Breast epithelium (tissue), 4 donors: ENCODE measurements at places on chromosomes 6 and 20. TPM values are rescaled to one million over a fixed set of nuclear protein-coding genes. Genes with fewer than 3 reads are reported as not detected.

BMP2 gene
- total RNA-seq = 5.0 TPM

CALHM5 gene
- total RNA-seq = 0.73 TPM

SRPK1 gene
- 61.3 TPM for total RNA-seq

OXT gene
- total RNA-seq = not detected

GSTA1 gene
- total RNA-seq = 2.0 TPM

DNA sequence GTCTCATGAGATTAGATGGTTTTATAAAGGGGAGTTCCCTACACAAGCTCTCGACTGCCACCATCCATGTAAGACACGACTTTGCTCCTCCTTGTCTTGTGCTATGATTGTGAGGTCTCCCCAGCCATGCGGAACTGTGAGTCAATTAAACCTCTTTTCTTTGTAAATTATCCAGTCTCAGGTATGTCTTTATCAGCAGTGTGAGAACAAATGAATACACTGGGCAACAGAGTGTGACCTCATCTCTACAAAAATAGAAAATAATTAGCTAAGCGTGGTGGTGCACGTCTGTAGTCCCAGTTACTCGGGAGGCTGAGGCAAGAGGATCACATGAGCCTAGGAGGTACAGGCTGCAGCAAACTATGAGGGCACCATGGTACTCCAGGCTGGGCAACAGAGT is 51.3 kb downstream of the MDN1 start:
- no peak for DNase-seq
- no peak overlapping the region for H3K27ac ChIP-seq
- H3K36me3 ChIP-seq = peaks cover 6% of the 10 kb centered on the region

DNA sequence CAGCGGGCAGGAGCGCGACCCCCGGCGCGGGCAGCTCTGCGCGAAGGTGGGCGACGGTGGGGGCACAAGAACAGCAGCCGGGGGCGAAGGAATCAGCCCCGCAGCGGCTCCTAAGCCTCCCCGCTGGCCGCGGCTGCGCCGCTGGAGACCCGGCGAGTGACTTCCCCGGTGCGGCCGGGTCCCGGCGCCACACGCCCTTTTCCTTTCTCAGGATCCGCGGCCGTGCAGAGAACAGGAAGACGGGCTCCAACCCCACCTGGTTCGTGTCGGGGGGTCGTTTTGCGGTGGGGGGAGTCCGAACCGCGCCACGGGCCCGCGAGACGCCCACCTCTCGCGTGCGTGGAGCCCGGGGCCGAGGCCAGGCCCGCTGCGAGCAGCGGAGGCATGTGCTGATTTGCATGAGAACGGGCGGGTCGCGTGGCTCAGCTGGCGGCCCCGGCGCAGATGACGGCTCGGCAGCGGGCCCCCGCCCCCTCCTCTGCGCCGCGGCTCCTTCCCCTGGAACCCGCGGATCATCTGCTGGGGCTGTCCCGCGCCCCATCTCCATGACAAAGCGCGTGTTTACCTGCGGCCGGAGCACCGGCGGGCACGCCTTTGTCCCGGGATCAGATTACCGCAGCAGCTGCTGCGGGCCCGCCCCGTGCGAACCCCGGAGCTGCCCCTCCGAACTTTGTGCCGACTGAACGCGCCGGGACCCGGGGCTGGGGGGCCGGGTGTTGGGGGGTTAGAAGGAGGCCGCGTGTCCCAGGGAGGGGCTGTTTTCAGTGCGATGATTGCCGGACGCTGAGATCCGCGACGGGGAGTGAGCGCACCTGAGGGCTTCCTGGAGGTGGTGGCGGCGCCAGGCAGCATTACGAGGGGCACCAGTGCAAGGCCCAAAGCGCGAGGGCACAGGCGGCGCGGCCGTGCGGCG is 4.9 kb upstream of the DLL1 start:
- no peak for DNase-seq
- peak overlapping the region; percentile 41 for H3K4me3 ChIP-seq
- no peak overlapping the region for H3K27ac ChIP-seq
- no peaks in the 10 kb centered on the region for H3K27me3 ChIP-seq

DNA sequence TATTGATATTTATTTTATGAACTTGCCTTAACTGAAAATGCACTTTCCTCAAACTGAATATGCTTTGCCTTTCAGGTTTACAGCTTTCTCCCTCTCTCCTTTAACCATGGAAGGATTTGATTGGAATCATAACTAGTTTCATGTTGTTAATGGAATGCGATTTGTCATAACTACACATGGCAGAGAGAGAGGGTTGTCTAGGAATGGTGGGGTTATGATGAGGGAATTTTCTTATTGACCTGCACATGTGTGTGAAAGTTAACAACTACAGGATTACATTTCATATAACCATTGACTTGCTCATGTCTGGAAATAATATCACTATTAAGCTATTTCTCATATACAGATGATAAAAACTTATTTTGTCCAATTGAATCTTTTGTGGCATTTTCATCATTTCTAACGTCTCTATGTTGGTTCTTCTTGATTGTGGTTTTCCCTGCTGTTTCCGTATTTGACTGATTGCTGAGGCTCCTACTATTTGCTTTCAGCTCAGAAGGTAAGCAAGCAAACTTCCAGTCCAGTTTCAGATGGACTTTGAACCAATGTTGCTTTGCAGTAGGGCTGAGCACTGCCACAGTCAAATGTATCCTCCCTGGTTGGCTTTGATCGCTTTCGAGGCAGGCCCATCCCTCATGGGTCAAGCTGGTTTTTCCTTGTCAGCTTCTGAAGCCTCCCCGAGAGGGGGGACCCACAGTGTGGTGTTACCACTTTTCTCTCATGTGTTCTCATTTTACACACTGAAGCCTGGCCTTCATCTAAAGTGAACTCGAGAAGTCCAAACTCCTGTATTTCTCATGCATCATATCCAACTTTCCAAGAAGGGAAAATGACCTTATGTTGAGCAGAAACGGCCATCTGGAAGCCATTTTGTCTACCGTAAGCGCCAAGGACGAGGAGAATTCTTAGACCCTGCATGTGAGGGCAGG is 7.6 kb upstream of the CCN2 start:
- H3K4me1 ChIP-seq = no peaks in the 10 kb centered on the region
- no peaks in the 10 kb centered on the region for H3K27me3 ChIP-seq
- H3K36me3 ChIP-seq = no peaks in the 10 kb centered on the region
- H3K4me3 ChIP-seq = no peak overlapping the region
- no peak overlapping the region for H3K27ac ChIP-seq

GRCh38 chr20:36096435-36096834 is 58.1 kb upstream of the EPB41L1 start:
- H3K27ac ChIP-seq = peak overlapping the region; percentile 88
- H3K27me3 ChIP-seq = no peaks in the 10 kb centered on the region
- no peak for DNase-seq
- H3K36me3 ChIP-seq = no peaks in the 10 kb centered on the region
- no peaks in the 10 kb centered on the region for H3K4me1 ChIP-seq
- H3K4me3 ChIP-seq = no peak overlapping the region

- peaks cover 2% of the 10 kb centered on the region for H3K27me3 ChIP-seq
- no peaks in the 10 kb centered on the region for H3K36me3 ChIP-seq
- DNase-seq = no peak
- no peak overlapping the region for H3K4me3 ChIP-seq
- no peak overlapping the region for H3K27ac ChIP-seq
- H3K4me1 ChIP-seq = no peaks in the 10 kb centered on the region
These were observed 90.2 kb downstream of the DLGAP4 start for GRCh38 chr20:36396340-36396739.

GRCh38 chr6:81241126-81242041 is 511.1 kb downstream of the TENT5A start:
- no peak for DNase-seq
- no peaks in the 10 kb centered on the region for H3K4me1 ChIP-seq
- no peaks in the 10 kb centered on the region for H3K36me3 ChIP-seq

DNA sequence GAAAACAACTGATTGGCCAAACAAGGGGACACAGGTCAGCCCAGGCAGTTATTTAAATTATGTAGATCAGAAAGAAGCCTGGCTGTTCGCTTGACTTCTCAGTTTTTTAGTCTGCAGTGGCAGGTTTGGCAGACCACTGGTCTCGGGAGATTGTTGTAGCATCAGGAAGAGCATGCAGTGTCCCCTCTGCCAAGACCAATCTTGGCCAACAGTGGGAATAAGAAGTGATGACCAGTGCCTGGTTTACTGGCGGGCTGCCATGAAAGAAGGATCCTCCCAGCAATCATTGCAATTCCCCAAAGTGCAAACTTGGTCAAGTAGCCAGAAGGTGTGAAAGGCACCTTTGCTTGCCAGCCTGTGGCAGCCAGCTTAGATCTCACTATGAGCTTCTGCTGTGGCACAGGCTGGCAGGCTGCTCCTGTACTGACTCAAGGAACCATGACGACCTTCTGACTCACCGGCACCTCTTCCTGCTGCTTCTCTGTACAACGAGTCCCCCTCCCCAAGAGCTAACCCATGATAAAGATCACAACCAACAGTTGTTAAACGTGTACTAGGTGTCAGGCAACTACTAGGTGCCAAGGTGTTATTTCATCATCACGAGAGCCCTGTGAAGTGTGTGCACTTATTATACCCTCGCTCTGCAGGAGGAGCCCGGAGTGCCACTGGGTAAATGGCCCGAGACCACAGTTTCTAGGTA is 76.8 kb upstream of the DUSP22 start:
- H3K4me3 ChIP-seq = no peak overlapping the region
- H3K4me1 ChIP-seq = no peaks in the 10 kb centered on the region
- H3K27me3 ChIP-seq = peaks cover 23% of the 10 kb centered on the region
- H3K27ac ChIP-seq = no peak overlapping the region
- no peaks in the 10 kb centered on the region for H3K36me3 ChIP-seq

- H3K4me1 ChIP-seq = peaks cover 12% of the 10 kb centered on the region
- no peak overlapping the region for H3K27ac ChIP-seq
- no peaks in the 10 kb centered on the region for H3K36me3 ChIP-seq
- H3K27me3 ChIP-seq = no peaks in the 10 kb centered on the region
These were observed 4.6 kb downstream of the SLC2A4RG start for GRCh38 chr20:63744158-63744557.

- H3K36me3 ChIP-seq = no peaks in the 10 kb centered on the region
- DNase-seq = no peak
- no peak overlapping the region for H3K4me3 ChIP-seq
- no peak overlapping the region for H3K27ac ChIP-seq
These were observed 169.5 kb upstream of the LAMA2 start for GRCh38 chr6:128713461-128713860.

DNA sequence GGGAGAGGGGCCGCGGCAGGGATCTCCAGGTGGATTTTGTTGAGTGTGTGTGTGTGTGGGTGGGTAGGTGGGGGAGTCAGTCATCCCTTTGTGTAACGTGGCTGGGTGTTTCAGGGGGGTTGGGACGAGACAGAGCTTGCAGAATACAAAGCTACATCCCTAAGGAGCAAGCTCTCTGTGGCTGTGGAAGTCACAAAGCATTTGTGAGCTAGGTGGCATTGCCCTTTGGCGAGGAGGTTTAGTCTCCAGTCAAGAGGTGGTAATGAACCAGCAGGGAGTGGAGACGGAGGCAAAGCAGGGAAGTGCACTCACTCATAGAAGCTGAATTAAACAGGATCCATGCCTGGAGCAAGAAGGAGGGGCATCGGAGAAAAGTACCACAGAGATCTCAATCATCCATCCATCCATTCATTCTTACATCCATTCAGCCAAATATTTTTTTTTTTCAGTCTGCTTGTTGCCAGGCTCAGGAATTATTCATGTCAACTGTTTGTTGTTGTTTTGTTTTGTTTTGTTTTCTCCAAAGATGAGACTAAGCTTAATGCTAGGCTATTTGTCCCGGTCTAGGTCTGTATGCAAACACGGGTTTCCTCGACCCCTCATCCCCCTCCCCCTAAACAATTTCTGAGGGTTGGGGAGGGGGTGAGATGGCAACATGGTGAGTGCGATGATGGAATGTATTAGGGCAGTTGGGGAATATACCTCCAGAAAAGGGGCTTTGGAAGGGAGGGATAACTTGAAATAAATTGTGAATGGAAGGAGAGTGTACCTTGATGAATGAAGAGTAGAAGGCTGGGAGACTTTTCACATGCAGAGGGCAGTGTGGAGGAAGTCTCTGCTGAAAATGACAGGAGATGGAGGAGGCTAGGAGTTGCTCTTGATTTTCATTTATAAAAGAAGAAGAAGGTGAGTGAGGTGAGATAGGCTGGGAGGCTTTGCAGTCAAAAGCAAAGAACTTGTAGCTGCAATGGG is 1.0 kb downstream of the HCRTR2 start:
- no peak overlapping the region for H3K27ac ChIP-seq
- no peak for DNase-seq
- H3K27me3 ChIP-seq = peaks cover 17% of the 10 kb centered on the region
- H3K4me1 ChIP-seq = no peaks in the 10 kb centered on the region
- H3K36me3 ChIP-seq = no peaks in the 10 kb centered on the region

- H3K4me1 ChIP-seq = no peaks in the 10 kb centered on the region
- DNase-seq = no peak
- H3K27me3 ChIP-seq = no peaks in the 10 kb centered on the region
- H3K4me3 ChIP-seq = no peak overlapping the region
- H3K36me3 ChIP-seq = no peaks in the 10 kb centered on the region
These were observed 117.3 kb upstream of the LGSN start for GRCh38 chr6:63437058-63437457.

DNA sequence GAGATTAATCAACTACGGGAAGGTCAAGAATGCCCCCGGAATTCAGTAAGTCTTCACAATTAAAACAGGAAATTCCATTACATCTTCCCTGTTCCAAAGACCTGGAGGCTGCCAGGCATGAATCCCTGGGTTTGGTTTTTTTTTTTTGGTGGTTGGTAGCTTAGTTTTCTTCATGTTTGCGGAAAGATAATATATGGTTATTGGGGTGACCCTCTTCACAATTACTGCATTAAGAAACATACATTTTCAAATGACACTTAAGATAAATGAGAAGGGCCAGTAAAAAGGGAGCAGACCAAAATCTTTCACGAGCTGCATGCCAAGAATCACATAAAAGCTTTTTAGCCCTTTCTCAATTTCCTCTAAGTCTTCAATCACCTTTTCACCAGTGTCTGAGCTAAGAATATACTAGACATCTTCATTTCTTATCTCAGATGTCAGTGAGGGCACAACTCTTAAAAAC is 64.0 kb downstream of the KIF13A start:
- no peaks in the 10 kb centered on the region for H3K36me3 ChIP-seq
- peaks cover 10% of the 10 kb centered on the region for H3K4me1 ChIP-seq
- H3K4me3 ChIP-seq = no peak overlapping the region
- H3K27me3 ChIP-seq = no peaks in the 10 kb centered on the region
- DNase-seq = no peak

GRCh38 chr6:125165776-125166175 is 12.2 kb downstream of the TPD52L1 start:
- H3K4me1 ChIP-seq = no peaks in the 10 kb centered on the region
- H3K36me3 ChIP-seq = no peaks in the 10 kb centered on the region
- DNase-seq = no peak
- no peaks in the 10 kb centered on the region for H3K27me3 ChIP-seq

DNA sequence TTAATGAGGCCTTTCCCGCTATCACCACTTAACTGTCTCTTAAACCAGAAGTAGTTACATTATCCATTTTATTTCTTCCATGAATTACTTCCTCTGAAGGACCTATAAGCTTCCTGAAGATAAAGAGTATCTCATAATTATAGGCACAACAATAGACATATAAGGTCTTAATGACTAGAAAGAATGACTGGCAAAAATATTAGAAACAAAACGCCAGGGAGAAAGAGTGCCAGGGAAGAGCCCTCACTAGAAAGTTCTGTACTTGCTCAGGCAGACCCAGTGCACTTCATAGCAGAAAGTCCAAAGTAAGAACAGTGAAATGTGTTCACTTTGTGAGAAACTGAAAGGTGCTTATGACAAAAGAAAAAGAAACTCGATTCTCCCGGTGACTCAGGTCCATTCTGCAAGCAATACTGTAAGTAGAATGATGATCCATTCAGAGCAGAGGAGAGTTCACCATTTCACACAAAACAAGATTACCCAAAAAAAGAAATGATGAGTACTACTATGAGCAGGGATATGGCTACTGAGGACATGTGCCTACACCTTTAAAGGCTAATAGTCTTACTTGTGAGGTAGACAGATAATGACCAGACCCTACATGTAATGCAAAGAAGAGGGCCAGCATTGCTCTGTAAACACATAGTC is 5.5 kb downstream of the ZNF334 start:
- no peaks in the 10 kb centered on the region for H3K27me3 ChIP-seq
- no peaks in the 10 kb centered on the region for H3K36me3 ChIP-seq
- no peak overlapping the region for H3K4me3 ChIP-seq
- DNase-seq = no peak
- no peaks in the 10 kb centered on the region for H3K4me1 ChIP-seq
